Panc1 (cell line): ENCODE measurements at places on chromosomes 11 and 22.
A peak's percentile ranks its signal among the peaks of the same experiment; 100 is the strongest.

DNA sequence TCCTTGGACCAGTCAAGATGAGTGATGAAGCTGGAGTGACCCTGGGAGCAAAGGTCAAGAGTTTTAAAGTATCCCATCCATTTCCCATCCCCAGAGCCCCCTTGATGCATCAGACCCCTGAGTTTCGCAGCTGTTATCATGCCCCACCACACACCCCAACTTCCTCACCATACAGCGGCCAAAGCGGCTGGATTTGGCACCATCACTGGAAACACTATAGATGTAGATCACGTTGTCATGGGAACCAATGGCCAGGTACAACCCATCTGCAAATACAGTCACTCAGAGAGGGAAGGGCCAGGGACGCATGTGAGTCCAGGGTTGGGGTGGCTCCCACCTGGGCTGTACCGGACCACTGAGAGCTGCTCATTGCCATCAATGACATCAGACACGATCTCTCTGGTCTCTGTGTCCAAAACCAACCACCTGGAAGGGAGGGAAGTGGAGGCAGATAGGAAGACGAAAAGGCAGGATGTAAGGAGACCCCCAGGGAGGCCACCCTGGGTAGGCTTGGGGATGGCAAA lies 2.2 kb upstream of the MTA2 start:
- no peak for DNase-seq

DNA sequence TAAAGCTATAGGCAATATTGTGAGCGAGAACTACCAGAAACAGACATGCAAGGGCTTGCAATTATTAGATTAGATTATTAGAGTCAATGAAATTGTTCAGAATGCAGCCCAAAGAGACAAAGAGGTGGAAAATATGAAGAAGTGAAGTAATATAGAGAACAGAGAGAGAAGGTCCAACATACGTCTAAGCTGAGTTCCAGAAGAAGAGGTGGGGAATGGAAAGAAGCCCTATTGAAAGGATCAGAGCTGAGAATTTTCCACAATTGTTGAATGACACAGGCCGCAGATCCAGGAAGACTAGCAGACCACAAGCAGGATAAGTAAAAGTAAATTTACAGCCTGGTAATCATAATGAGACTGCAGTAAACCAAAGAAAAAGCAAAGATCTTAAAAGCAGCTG lies 93.2 kb downstream of the EXT2 start:
- no peak for DNase-seq

GRCh38 chr22:37162221-37163095 lies 12.7 kb upstream of the IL2RB start:
- DNase-seq, result no peak

- DNase-seq, result no peak
Observed at GRCh38 chr22:30397656-30398635, 1.1 kb downstream of the SEC14L2 start.

- DNase-seq, result no peak
Observed at GRCh38 chr11:1005928-1006327, 30.6 kb downstream of the MUC6 start.

DNA sequence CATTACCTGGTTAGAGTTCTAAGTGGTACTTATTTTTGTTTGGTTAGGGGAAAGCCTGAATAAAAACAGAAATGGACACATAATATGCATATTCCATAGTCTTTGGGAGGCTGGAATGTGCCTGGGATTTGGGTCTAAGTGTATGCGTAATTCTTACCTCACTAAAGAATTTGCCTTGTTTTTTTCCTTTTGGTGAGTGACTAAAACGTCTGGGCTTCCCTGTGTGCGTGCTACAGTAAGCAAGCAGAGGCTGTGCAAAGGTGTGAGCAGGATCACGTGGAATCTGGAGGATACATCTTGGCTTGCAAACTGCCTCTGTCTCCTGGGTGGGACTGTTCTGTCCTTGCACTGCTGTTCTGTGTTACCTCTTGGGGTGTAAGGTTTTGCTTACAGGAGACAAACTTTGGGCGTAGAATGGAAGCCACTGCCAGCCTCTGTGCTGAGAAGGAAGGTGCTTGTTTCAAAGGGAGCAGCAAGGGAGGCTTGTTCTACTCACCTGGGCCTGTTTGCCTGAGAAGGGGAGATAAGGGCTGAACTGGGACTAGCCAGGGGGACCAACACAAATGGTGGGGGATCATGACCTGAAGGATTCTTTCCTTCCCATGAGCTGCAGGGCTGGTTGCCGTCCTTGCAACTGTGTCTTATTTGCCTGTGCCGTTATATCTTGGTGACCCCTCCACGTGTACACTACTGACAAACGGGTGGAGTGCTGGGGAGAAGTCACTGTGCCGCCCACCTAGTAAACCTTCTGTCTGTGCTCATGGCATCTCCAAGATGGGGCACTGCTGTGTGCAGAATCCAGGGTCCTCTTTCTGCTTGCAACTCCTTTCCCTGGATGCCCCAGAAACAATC lies 4.5 kb downstream of the NEAT1 start:
- no peak for DNase-seq

DNA sequence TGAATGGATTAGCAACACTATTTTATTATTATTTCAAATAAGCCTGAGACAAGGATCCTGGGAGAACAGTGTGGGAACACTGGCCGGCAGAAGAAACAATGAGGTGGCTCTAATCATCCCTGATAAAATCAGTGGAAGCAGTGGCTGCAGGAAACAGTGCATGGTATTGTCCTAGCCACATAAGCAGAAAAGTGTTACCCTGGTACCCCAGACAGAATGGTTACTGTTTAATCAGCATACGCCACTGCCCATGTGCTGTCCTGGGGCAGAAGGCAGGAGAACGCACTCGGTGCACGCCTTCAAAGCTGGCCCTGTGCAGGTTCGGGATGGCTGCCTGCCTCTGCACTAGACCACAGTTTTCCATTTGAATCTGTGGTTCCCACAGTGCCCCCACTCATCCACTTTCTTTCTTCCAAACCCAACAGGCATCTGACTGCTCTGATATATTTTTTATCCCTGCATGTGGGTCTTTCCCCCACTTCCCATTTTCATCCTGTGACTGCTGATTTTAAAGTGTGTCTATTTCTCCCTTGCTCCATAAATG lies 25.7 kb downstream of the OPCML start:
- DNase-seq, result no peak

DNA sequence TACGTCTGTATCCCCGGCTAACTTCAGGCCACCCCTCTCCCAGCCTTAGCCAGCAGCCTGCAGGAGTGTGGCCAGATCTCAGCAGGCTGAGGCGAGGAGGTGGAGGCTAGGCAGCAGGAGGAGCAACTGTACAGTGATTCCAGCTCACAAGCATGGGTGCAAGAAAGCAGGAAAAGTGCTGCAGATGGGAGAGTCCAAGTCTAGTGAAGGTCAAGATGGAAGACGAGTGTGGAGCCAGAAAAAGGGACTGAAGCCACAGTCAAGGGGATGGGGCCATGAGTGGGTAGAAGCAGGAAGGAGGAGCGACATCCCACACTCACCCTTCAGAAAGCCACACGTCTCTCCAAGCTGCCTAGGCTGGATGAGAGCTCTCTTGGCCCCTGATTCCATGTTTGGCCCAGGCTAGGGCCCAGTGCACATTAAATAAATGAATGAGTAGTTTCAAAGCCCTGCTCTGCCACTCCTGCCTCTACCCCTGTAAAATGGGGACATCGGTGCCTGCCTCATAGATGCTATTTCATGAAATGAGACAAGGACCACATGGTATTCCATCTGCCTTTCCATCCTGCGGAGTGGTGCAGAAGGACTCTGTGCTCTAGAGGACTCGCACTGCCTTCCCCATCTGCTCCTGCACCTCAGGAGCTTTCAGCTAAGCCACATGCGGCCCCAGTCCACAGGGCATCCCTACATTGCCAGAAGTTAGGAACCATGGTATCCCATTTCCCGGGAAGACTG lies 2.9 kb downstream of the YDJC start:
- no peak for DNase-seq

DNA sequence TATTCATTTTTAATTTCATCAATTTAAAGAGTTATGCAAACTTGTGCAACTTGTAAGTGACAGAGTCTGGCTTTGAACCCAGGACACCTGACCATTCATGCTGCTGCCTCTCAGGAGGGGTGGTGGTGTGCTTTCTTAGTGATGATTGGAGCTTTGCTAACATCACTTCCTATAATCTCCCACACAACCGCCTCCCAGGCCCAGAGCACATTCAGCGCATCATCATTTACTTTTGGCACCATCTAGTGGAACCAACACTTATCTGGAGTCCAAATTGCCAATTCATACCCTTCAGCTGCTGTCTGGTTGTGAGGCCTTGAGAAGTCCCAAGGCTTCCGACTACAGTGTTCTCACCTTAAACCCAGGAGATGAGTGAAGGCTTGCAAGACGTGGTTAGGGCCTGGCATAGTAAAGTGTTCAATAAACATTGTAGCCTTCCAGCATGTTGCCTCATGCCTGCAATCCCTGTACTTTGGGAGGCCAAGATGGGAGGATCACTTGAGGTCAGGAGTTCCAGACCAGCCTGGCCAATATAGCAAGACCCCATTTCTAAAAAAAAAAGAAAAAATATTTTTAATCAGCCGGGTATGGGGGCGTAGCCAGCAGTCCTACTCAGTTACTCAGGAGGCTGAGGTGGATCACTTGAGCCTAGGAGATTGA lies 1.1 kb upstream of the TTLL1 start:
- DNase-seq, result peak; percentile 82

DNA sequence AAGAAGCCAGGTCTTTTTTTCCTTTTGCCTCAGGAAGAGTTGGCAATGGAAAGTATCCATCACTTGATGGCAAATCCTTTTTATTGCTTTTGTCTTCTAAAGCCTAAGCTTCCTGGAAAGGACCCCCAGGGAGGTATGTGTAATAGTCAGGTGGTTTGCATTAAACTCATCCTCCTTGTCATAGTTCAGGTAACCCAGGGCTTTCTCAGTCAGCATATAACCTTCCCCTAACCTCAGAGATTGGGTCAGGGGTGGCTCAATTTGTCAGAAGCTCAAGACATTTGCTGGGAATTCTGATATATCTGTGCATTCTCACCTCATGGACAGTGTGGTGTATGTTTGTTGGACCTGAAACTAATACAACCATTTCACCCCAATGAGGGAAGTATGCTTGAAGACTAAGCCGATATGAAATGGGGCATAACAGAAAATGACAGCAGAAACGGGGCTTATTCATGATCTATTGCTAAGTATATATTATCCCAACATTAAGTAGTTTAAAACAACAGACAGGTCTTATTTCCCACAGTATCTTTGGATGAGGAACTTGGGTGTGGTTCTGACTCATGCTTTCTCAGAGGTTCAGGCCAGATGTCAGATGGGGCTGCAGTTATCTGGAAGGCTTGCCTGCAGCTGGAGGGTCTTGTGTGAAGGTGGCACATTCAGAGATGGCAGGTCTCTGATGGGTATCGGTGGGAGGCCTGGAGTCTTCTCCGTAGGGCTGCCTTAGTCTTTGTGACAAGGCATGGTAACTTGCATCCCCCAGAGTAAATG lies 135.8 kb upstream of the SPON1 start:
- no peak for DNase-seq

GRCh38 chr11:76380159-76380976 lies 564 bp downstream of the THAP12 start:
- DNase-seq, result no peak

- no peak for DNase-seq
Observed at GRCh38 chr22:38830026-38830844, 13.6 kb downstream of the NPTXR start.

DNA sequence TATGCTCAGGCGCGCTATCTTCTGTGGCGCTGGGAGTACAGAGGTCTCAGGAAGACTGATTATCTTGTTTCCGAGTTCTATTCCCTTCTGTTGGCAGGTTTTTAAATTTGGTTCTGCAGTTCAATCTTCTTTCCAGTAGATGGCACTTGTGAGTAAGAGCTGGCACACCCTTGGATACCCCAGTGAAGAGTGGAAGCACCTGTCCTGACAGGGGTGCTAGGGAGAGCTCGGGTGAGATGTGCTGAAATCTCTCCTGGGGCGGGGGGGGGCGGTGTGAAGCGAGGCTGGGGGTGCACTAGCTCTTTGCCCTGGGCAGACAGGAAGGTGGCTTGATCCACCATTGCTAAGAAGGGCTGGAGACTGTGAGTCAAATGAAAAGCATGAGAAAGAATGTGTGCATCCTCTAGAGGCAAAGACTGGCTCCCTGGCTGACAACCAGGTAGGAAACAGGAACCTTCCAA lies 679.9 kb upstream of the CCDC179 start:
- peak; percentile 32 for DNase-seq

GRCh38 chr22:47148956-47149728 lies 386.7 kb downstream of the TBC1D22A start:
- DNase-seq, result no peak

DNA sequence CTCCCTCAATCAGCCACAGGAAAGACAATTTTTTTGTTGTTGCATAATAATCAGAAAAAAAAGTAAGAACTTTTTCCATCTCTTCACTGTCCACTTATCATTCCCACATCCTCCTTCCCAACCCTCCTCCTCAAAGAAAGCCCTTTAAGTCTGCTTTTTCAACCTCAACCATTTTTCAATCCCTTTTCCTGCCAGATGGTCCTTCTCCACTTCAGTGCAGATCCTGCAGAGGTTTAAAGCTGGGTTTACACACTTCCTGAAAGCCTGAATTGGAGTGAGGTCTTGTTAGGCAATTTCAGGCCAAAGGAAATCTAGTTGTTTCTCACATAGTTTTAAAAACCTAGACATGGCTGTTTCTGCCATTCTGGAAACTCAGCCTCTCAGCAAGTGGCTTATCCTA lies 78.3 kb downstream of the RPL27A start:
- DNase-seq, result no peak

DNA sequence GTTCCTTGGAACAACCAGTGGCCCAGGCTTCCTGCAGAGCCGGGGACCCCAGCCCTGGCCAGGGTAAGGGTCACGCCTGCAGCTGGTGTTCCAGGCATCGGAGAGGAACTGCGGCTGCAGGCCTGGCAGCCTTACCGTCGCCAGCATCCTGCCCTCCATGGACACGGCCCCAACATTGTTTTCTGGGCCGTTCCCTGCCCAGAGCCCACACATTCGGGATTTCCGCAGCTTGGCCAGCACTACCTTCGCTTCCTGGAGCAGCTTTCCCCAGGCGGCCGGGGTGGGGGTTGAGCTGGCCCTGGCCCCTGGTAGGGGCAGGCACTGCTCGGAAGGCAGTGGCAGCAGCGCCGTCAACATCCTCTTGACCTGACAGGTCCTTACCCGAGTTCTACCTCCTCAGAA lies 17.7 kb downstream of the TXN2 start:
- DNase-seq, result no peak

DNA sequence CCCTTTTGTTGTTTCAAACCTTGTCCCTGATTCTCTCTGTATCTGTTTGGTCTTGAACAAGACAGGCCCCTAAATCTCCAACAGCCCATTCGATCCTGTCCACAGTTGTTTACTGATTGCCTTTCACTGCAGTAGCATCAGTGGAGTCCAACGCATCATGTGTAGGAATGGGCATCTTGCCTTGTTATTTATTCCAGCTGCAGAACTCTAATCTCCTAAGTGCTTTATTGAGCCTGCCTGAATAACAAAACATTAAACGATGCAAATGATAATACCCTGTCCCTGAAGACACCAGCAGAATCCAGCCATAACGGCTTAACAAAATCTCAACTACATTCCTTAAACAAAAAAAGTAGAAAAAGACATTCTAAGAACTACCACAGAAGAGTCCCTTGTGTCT lies 50.1 kb downstream of the SLC35F2 start:
- no peak for DNase-seq

GRCh38 chr11:131909426-131910177 lies 539.2 kb downstream of the NTM start:
- DNase-seq, result no peak
